Naive B cell (primary cell): ENCODE measurements at places on chromosomes 12 and 14.

GRCh38 chr12:19967431-19967830 is 400.9 kb upstream of the PDE3A start:
- DNase-seq, result no peak

DNA sequence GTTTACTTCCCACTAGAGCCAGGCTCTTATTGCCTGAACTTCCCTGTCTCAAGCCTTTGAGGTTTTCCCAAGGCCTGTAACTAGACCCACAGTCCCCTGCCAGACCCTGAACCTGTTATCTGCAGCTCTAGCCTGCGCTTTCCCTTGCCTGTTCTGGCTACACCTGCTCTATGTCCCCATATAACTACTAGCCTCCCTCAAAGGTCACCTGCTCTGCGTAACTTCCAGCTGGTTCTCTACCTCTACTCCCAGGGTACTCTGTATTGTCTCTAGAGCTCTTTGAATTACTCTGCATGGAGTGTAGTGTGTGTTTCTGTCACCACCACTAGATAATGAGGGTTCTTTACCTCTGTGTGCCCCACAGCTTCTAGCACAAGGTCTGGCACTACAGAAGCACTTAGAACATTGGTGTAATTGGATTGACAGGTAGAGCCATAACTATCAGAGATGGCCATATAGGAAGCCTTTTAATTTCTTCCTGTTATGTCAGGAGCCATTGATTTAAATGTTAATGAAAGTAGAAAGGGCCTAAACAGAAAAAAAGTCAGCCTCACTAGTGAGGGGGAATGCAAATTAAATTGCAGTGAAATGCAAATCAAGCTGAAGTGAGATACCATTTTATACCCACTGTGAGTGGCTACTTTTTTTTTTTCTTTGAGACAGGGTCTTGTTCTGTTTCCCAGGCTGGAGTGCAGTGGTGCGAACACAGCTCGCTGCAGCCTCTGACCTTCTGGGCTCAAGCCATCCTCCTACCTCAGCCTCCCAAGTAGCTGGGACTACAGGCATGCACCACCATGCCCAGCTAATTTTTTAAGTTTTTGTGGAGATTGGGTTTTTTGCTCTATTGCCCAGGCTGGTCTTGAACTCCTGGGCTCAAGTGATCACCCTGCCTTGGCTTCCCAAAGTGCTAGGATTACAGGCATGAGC is 47.8 kb downstream of the EID3 start:
- no peak for DNase-seq

DNA sequence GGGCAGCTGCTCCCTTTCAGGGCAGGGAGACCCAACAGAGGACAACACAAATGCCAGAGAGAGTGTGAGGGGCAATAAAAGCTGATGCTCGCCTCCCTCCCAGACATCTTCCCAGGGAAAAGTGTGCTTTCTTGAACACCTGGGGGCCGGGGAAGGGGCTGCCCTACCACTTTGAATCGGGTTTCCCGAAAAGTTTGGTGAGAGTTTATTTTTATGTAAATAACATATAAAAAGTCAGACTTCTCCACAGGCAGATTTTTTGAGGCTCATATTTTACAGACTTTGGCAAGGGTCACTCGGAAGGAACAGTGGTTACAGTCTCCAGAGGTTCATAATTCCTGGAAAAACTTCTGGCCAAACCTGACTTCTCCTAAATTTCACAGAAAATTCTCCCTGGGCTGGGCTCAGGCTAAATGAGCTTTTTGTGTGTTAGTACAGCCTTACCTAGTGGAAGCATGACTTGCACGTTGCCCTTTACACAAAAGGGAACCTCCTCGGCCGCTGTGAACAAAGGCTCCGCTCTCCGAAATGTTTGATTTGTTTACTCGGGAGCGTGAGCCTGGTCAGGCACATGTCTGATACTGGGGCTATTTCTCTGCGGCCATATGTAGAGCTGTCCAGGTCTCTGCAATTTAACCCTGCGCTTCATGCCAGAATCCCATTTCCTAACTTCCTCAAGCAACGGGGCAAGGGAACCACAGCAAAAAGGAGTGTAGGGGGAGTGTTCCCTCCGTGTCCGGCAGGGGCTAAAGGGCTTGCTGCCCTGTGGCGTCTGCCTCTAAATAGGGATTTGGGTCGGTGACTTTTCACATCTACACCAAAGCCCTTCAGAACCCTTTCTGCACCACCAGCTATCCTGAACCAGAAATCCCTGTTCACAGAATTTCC is 3.4 kb downstream of the RTL1 start:
- no peak for DNase-seq

DNA sequence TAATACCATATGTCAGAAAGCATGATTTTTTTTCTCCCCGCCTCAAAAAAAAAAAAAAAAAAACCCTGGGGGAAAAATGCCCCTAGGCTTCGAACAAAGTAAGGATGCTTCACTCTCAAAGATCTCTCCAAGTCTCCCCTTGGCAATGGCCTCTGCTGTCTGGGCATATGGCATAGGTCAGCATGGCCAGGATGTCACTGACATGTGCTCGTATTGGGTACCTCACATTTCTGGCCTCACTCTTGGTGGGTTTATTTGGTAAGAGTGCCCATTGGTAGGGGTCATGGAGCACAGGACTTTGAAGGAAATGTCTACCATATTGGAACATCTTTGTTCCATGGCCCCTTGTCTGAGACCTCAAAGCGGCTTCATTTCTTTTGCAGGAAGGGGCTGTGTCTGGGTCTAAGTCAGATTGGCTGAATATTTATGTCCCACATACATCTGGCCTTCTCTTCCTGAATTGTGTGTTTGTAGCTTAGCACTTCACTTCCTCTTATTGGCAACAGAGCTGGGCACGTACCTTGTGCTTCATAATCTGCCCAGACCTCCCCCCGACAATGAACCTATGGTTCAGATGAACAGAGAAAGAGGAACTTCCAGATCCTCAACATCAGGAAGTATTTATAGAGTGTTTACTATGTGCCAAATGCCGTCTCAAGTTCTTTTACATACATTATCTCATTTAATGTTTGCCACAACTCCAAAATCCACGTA is 36.3 kb upstream of the OAS1 start:
- peak; percentile 60 for DNase-seq
